ENCODE measurements at places on chromosomes 2 and 18. TPM values are rescaled to one million over a fixed set of nuclear protein-coding genes. Genes with fewer than 3 reads are reported as not detected.

The IER3IP1 gene
- total RNA-seq, result 31.4 TPM

DNA sequence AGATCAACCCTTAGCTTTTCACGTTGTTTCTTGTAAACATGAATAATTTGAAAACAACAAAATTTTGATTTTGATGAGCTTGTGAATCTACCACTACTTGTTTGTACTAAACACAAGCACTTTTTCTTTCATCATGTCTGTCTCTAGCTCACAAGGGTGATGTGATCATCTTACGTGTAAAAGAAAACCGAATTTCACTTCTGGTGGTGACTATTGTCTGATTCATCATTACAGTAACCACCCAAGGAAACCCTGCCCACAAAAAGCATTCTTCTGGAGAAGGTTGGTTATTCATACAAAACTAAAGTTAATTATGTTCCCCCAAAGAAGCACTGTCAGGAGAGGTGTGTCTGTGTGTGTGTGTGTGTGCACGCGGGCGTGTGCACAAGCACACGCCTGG, 285.4 kb downstream of the ZNF516 start:
- no peak for DNase-seq

The LIPG gene
- 5.0 TPM for total RNA-seq

DNA sequence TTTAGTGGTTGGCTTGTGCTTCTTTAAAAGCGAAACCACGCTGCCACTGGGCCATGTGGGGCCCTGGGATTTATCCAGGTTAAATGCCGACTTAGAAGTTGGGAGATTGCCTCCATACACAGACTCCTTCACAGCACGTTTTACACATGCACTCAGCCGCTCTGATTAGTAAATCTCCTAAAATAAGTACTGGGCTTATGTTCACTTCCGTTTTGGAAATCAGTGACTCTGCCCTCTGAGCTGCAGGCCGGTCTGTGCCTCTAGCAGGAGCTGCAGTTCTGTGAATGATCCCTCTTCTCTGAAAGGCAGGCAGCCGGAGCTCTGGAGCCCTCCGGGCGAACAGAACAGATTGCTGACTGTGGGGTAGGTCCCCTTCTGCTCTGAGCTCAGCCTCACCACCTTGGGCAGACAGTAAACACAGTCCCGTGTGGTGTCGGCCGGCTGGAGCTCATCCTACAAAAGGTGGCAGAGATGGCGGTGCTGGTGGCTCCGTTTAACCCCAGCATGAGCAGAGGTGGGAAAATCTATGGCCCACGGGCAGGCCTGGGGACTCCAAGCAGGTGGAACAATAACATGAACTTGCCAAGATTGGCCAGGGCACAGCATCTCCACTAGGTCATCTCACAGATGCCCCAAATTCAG, 9.8 kb upstream of the RAB17 start:
- DNase-seq, result no peak

DNA sequence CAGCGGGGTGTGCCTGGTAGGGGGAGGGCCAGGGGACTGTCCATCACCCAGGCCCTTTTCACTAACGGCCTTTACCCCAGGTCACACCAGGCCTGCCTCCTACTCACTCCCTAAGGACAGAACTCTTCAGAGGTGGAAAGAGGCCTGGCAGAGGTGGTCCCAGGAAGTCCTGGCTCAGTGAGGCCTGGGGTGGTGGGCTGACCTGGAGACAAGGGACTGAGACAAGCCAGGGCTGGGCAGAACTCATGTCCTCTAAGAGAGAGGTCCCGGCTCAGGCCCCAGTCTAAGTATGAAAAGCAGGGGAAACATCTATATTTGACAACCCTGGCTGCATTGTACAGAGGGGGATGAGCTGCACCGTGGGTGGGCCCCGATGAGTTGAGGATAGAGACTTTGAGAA, 65.9 kb upstream of the TEX51 start:
- DNase-seq, result no peak

GRCh38 chr2:175275539-175275938, 94.0 kb upstream of the ATP5MC3 start:
- DNase-seq, result no peak

The KLHL30 gene
- total RNA-seq, result 1.8 TPM

DNA sequence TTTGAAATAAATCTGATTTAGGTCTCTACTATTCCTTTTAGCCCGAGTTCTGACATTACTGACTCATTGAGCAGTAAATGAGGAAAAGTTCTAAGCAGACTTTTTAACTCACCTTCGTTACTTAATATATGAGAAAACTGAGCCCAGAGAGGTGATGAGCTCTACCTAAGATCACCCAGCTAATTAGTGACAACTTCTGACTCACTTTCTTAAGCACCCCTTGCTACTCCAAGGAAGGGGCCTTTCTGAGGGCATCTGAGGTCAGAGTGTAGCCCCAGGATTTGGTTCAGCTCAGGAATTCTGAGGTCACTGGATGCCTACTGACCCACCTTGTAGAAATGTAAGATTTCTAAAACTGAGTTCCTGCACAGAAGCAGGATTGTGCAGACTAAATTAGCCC, 102.2 kb upstream of the FZD5 start:
- DNase-seq, result no peak

- DNase-seq, result no peak
Observed at GRCh38 chr2:94986392-94986963, 39.0 kb upstream of the MAL start.

GRCh38 chr2:10317646-10318045, 14.9 kb downstream of the HPCAL1 start:
- DNase-seq, result no peak

GRCh38 chr18:25817546-25818237, 272.7 kb downstream of the SS18 start:
- DNase-seq, result no peak
